ENCODE measurements at places on chromosomes 3 and 15.

- no peak for DNase-seq
Measured at GRCh38 chr15:29726553-29726952, 95.7 kb downstream of the TJP1 start.

DNA sequence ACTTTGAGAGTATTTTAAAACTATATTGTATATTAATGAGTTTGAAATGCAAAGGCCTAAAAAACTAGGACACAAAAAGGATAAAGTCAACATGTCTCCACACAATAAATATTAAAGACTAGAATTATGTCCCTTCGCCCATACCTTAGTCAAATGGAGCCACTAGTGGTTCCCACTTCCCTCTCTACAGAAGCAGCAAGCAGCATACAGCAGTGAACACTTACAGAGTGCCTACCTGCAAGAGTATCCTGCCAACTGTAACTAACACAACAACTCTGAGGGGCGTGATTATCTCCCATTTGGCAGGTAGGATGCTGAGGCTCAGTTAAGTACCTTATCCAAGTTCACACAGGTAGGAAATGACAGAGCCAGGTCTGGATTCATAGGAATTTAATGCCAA lies 17.2 kb downstream of the DYNC1LI1 start:
- DNase-seq, result no peak

GRCh38 chr3:197353001-197353866 lies 54.8 kb upstream of the DLG1 start:
- DNase-seq, result no peak

- DNase-seq, result no peak
Measured at GRCh38 chr15:79282371-79283251, at the start of gene ANKRD34C. Gene ANKRD34C (plus strand): TSS chr15:79282722. CDS start chr15:79293285, 10,563 bp downstream.

DNA sequence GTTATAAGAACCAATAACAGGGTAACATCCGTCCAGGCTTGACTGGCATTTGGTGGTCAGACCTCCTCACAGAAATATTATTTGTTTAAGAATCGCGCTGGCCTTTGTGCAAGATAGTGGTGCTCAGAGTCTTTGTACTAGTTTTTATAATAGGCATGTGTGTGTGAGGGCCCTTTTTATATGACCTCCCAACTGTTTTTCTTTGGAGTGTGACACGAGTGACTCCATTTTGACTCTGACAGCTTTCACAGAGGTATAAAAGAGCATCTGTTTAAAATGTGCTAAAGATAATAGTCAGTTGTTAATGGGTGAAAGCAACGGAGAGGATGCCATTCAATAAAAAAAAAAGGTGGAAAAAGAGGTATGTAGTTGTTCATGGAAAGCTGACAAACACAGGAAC lies 110.4 kb downstream of the IL1RAP start:
- no peak for DNase-seq

DNA sequence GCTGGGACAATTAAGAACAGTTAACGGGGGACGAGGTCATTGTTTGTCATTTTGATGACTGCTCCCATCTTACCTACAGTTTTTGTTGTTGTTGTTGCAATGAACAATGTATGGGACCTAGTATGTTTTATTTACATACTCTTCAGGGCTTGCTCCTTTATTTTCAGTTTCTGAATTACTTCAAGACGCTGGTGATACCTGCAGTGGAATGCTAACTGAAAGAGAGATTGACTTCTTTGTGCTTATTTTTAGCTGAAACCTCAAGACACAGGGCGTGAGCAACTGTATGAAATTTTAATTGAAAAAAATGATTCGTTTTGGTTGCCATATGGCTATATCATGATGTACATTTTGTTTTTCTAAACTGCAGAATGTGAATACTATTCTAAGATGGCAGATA lies 297.9 kb downstream of the EDEM1 start:
- no peak for DNase-seq

DNA sequence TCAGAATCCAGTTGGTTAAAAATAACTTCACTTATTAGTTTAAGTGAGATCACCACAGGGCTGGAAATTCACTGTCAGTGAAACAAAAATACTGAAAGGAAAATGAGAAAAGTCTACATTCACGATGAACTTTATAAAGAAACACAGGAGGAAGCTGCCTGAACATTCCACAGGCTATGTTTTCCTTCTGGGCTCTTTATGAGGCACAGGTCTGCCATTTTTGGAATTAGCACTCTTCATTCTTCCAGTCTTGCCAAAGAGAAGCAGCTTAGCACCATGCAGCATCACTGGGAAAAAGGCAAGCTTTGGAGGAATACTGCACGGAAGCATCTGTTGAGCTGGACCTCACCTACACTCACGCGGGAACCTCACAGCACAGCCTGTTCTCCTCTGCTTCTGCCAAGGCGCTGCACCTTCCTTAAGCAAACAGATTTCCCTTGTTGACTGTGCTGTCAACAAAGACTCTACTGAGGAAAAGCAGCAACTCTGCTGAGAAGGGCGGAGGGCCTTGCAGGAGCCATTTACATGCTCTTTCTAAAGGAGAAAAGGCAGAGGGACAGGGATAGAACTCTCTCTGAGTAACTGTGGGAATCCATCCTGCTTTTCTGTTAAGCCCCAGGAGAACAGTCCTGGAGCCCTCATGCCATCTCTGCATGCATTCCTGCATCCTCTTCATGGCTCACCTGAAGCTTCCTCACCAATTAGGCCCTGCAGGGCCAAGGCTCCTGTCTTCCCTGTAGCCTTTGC lies 15.7 kb downstream of the SUSD5 start:
- DNase-seq, result no peak

- no peak for DNase-seq
Measured at GRCh38 chr3:173739726-173740125, 342.2 kb downstream of the NLGN1 start.

GRCh38 chr15:101313041-101313761 lies 18.2 kb upstream of the SNRPA1 start:
- no peak for DNase-seq
